ENCODE measurements at places on chromosomes 12 and 14. TPM values are rescaled to one million over a fixed set of nuclear protein-coding genes. Genes with fewer than 3 reads are reported as not detected.

DNA sequence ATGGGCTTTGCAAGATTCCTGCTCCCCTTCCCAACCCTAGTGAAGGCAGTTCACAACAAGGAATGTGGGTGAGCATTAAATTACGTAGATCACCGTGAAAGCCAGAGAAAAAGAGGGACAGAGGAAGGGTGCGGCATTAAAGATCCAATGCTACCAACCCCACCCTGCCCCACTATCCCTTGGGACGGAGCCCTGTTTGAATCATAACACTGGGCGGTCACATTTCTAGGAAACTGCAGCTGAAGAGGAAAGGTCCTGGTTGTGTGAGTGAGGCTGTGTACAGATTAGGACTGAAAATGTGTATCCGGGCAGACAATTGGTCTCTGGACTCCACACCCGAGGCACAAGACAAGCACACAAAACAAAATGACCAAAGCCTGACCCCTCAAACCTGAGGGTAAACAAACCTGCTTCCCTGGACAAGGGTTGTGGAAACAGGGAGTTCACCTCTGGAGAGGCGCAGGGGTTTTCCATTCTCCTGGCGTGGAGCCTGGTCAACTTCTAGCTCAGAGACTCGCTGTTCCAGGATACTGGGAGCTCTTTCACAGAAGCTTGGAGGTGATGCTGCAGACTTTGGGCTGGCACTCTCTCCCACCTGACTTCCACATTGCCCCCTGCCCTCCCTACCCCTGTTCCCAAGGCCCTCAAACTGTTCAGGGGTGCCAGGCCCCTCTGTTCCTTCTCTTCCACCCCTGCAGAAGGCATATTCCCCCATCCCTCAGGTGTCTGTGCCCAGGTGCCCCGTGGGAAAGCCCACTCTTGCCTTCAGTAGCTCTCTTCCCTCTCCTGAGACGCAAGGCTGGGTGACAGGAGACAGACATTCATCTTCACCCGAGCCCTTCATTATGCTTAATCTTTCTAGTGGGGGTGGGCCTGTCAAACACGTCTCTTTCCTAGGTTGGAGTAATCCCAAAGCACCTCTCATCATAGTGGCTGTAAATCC lies 16.5 kb downstream of the NINJ2 start:
- DNase-seq: peak; percentile 64

- no peak for DNase-seq
These were observed 21.8 kb downstream of the PDE6H start for GRCh38 chr12:14994610-14995009.

- DNase-seq: no peak
These were observed 42.1 kb downstream of the SEC23A start for GRCh38 chr14:39060818-39061437.

DNA sequence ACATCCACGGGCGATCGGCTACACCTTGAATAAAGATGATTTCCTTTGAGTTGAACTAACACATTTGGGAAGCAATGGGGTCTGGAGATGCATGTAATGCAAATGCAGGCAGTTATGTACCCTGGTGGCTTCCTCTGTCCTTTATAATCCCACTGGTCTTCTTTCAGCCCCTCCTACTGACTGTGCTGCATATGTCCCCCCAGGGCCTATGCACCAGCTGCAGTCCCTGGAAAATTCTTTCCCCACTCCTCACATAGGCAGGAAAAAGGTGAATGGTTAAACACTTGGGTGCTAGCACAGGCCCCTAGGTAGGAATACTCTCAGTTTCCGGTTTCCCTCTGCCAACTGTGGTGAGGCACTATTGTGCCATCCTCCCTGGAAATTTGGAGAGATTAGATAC lies 294.8 kb upstream of the SOX5 start:
- no peak for DNase-seq

GRCh38 chr12:8904665-8905064 lies 9.6 kb upstream of the PHC1 start:
- no peak for DNase-seq

GRCh38 chr12:28027328-28027727 lies 54.8 kb upstream of the PTHLH start:
- no peak for DNase-seq

MAX gene
- 70.4 TPM for total RNA-seq

OVCH1 gene
- 0.21 TPM for total RNA-seq

SOAT2 gene
- 0.30 TPM for total RNA-seq

RNASE13 gene
- total RNA-seq: not detected

CCDC88C gene
- total RNA-seq: 6.1 TPM

GLS2 gene
- total RNA-seq: 2.1 TPM

GLIPR1L1 gene
- total RNA-seq: not detected
